ENCODE measurements at places on chromosomes 6 and 20.

GRCh38 chr6:148044261-148044751, 298.3 kb upstream of the SASH1 start:
- no peak for ATAC-seq

GRCh38 chr6:43667245-43668150, 20.1 kb downstream of the MRPS18A start:
- peak; percentile 80 for ATAC-seq

DNA sequence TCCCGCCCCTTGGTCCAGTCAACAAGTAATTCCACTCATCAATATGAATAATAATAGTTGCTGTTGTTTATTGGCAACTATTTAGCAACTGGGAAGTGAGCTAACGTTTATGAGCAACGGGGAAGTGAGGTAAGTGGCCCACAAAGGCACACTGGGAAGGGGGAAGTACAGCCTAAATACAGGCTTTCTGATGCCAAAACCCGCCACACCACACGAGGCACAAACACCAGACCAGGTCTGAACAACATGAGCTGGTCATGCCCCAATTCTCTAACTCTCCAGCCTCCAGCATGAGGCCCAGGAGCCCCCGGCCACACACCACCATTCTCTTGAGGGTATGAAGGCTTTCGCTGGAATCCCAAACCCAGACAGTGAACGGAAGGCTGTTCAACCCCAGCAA, 50.8 kb downstream of the PREX1 start:
- no peak for ATAC-seq

GRCh38 chr6:154388803-154389202, 32.2 kb upstream of the IPCEF1 start:
- ATAC-seq, result no peak

DNA sequence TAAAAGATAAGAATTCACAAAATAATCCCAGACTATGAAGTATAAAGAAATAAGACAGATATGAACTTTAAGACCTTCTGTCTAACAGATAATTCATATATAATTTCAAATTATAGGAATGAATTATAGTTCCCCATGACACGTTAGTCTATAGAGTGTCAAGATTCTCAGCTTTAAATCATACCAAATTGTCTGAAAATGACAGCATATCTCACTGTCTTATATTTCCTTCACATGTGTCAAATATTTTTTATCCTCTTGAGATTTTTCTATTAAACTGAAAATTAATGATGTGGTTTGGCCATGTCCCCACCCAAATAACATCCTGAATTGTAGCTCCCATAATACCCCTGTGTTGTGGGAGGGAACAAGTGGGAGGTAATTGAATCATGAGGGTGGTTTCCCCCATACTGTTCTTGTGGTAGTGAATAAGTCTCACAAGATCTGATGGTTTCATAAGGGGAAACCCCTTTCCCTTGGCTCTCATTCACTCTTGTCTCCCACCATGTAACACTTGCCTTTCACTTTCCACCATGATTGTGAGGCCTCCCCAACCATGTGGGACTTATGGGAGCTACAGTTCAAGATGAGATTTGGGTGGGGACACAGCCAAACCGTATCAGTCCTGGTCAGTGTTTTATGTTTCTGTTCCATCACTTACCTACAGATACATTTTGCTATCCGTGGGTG, 825.3 kb upstream of the GJE1 start:
- no peak for ATAC-seq

GRCh38 chr20:22525821-22526220, 58.6 kb downstream of the FOXA2 start:
- ATAC-seq, result no peak

- no peak for ATAC-seq
Measured at GRCh38 chr20:32888636-32889035, 29.9 kb downstream of the EFCAB8 start.

DNA sequence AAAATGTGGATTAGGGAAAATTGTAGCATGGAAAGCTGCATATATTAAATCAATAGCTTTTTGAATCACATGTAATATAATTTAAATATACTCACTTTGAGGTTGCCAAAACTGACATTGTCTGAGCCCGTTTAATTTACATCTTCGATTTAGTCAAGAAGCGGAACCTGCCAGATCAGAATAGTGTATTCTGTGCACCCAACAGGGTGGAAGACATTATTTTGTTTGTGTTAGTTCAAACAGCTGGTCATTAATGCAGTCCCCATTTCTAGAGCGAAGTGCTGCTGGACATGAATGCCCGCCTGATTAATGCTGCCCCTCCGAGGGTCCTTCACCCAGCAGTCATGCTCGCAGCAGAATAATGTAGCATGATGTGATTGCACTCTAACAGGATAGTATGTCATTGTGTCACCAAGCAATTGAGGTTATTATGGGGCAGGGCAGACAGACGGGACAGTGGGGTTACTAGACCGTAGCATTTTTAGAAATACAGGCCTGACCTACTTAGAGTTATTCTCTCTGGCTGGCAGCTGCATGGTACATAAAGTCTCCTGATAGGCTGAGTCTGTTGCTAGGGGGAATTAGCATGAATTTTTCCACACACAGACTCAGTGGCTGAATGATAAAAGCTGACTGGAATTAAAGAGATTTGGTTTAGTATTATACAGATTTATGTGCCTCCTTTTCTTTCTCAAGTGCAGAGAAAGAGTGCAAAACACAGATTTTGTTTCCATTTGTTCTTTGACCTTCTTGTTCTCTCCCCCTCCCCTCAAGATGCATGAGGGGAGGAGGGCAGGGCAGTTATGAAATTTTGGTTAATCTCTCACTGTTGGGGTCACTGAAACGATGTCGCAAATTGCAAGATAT, 147.1 kb downstream of the PRL start:
- ATAC-seq, result peak; percentile 22

DNA sequence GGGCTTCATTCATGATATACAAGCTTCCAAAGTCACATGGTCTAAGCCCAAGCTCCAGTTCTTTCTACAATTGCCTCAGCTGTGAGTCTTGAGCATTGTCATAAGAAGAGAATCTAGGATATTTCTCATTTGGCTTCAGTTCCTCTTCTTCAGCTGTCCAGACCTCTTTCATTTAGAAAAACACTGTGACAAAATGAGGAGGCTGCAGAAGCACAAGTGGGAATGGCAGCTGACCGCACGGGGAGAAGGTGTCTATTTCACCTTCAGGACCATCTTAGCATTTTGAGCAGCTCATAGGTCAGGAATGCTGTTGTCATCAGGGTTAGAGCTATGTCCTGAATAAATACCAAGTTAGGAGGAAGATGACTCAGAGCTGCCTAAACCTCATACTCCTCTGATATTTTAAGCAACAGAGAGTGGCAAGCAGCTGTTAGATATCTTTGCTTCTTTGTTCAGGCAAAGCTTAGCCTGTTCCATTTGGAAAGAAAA, 390.1 kb upstream of the CITED2 start:
- peak; percentile 96 for ATAC-seq

DNA sequence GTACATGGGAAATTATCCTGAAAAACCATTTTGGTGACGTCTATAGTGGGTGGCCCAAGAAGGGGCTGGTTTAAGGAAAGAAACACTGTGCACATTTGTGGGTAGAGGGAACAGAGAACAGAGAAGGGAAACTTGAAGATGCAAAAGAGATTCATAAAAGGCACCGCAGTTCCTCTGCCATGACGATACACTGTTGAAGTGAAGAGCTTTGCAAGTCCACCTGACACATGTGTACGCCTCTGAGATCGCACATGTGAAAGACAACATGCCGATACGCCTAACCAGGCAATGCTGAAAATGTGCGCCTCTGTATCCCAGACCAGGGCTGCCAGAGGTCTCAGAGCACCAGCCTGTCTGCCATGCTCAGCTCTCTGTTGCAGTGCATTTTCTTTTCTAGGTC, 180.9 kb downstream of the KIF16B start:
- no peak for ATAC-seq

DNA sequence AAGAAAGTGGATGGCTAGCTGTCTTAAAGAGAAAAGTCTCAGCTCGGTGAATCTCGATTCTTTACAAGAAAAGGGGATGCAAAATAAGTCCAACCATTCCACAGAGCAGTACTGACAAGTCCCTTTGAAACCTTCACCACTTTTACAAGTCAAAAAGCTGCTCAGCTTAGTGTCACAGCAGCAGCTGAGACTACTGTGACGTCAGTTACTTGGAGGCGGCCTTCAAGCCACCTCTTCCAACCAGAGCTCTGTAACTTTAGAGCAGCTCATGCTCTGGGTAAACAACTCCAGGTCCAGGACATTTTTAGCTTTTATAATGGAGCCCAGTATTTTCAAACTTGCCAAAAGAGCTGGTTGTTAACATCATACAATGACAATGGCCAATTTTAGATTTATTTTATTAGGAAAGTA, at the start of gene KIAA0408:
Gene KIAA0408 (minus strand): TSS at position 159 of the 411 bp plus-strand sequence. CDS start 5,408 bp downstream, outside the sequence.
- peak; percentile 65 for ATAC-seq

- peak; percentile 84 for ATAC-seq
Measured at GRCh38 chr20:41086402-41087324, 50.7 kb upstream of the PLCG1 start.

DNA sequence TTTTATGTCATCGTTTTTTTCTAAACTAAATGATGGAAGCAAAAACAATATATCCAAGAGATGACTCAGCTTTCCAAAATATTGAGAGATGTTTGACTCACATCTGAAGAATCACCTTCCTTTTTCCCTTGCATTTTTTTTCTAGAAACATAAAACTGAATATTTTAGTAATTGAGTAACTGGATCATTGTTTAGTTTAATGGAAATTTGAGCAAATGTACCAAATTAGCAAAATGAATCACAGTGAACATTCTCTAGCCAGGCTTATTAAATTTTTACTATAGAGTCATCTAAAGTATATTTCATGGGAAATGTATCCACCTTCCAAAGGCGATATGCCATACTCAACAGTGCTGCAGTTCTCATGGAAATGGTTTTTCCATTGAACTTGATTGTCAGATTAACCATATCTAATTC, 145.5 kb downstream of the TENT5A start:
- ATAC-seq, result peak; percentile 79

DNA sequence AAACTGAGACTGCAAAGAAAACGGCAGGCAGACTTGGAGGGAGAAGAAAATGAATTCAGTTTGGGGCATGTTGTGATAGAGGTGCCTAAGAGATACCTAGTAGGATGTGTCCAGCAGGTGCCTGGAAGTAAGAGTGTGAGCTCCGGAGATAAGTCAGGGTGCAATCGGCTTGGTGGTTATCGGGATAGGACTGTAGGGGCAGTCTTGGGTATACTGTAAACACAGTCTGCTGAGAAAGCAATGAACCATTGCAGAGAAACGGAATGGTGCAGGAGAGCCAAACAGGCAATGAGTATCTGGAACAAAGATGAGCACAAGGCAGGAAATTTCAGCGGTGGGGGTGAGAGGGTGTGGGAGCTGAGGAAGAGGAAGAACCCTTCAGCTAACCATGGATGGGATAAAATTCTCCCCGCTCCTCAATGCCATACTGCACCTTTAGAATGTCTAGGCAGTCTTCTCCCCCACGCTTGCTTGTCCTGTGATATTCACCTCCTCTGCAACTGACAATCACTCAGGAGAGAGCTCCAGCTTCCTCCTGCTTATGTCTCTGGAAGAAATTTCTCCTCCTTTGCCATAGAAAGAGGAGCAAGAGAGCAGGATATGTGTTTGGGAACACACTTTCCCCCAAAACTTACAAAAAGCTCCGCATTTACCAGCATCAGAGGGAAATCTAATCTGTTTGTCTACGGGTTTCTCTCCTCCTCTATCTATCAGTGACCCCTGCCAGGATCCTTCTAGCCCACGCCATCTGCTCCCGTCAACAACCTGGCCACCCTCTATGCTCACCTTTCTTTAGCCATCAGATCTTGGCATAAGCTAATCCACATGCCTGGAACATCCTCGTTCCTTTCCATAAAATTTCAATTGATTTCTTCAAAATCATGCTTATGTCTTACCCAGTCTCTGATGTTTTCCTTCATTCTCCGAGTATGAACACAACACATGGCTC, 381.7 kb upstream of the JARID2 start:
- no peak for ATAC-seq

DNA sequence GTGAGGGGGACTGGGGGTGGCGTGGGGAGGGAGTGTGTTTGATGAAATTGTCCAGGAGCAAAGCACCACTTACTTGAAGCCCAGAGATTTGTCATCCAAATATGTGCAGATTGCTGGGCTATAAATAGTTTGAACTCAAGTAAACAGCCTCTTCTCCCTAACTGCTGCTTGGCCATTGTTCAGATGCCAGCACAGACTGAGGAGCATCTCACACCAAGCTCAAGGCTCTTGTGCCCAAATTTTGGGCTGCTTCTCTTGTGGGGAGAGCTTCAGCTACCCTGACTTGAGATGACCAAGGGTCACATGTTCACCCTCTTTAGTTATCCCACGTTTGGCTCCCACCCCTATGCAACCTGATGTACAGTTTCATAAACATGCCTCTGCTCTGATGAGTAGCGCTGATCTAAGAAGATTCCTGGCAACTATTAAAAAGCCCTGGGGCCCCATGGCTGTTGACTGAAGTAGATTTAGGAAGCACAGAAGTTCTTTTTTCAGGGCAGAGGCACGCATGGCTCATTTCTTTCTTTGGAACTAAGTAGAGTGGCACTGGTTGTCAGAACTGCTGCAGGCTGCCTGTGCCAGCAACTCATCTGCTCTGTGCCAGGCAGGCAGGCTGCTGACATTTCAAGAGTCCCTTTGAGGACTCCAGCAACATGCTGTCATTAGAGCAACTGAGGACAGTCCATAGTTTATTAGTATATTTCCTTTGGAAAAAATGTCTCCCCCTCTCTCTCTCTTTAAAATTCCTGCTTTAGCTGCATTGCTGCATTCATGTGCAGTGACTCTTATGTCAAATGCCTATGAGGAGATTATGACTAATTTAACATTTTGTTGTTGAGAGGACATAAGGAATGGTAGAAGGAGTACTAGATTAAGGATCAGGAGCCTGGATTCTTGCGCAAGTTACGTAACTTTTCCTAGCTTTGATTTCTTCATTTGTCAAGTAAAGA, 9.6 kb upstream of the PKIG start:
- ATAC-seq, result peak; percentile 84

DNA sequence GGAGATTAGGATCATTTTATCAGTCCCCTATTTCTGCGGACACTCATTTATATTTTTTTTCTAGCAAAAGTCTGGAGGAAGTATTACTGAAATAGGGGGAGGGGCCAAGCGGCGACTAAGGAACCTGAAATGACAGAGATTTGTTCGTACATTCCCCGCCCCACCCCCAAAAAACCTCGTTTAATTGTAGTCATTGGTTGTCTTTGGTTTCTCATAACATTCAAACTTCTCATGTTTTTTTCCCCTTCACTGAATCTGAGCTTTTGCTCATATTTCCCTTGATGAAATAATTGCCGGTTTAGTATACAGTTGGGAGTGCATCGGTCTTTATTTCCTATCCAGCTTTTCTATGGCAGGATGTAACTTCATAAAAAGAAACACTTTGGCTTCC, 768 bp upstream of the FYN start:
- ATAC-seq, result no peak

DNA sequence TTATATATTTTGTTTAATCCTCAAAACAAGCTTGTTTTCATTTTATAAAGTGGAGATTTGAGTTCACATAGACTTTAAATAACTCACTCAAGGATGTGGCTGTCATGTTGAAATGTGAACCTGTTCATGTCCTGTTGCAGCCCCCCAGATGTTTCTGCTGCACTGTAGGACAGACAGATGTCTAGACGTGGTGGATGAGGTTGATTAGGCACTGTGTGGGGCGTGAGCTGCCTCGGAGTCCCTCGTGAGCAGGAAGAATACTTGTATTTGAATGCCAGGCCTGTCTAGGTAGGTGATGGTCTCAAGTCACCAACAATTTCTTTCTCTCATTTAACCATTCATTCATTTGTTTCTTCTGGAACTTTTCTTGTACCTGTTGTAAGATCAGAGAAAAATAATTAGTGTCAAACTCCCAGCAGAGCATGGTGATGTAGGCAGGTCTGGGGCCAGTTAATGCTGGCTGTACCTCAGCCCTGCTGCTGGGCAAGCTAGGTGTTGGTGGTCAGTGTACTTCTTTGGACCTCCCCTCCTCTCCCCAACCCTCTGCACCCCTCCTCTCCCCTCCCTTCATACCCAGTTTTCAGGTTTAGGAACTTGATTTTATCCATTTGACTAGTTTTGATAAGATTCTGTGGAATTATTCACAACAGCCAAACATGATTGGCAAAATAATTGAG, 34.0 kb downstream of the AFDN start:
- no peak for ATAC-seq
